Activated CD4-positive, alpha-beta T cell treated with anti-CD3 and anti-CD28 coated beads, Interleukin-2, amount 50 U/mL, for 1 hour (primary cell): ENCODE measurements at places on chromosomes 1 and 21.

GRCh38 chr1:216617081-216617875, 106.0 kb downstream of the ESRRG start:
- DNase-seq, result no peak

DNA sequence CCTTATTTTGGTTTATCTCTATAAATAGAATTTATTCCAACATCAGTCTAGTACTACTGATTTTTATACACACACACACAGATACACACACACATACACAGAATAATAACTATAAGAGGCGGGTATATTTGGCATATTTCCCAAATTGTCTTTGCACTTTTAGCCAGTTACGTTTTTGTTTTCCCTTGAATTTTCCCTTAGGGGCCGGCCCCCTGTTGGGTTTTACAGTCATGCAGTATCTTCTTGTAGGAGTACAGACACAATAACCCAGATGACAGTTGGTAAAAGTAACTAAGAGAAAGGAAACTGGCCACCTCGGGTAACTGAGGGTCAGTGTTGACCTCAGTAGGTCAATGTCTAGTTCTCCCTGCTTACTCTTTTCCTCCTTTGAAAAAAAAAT, 50.9 kb downstream of the DISP1 start:
- DNase-seq, result no peak

GRCh38 chr1:158084747-158085146, 91.3 kb downstream of the KIRREL1 start:
- DNase-seq, result no peak

DNA sequence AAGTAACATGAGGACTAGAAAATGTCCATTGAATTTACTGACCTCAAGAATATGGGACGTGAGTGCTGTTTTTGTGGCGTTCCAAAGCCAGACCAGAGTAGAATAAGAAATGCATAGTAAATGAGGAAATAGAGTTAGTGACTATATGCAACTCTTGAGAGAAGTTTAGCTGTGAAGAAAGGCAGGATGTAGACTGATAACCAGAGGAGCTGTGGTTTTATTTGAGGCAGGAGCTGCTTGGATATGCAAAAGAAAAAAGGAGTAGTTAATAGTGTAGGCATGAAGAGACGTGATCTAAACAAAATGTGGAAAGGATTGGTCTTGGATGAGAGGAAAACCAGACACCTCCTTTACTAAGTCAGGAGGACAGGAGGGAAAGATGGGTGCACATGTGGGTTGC, 28.2 kb downstream of the DNAH14 start:
- DNase-seq, result no peak

DNA sequence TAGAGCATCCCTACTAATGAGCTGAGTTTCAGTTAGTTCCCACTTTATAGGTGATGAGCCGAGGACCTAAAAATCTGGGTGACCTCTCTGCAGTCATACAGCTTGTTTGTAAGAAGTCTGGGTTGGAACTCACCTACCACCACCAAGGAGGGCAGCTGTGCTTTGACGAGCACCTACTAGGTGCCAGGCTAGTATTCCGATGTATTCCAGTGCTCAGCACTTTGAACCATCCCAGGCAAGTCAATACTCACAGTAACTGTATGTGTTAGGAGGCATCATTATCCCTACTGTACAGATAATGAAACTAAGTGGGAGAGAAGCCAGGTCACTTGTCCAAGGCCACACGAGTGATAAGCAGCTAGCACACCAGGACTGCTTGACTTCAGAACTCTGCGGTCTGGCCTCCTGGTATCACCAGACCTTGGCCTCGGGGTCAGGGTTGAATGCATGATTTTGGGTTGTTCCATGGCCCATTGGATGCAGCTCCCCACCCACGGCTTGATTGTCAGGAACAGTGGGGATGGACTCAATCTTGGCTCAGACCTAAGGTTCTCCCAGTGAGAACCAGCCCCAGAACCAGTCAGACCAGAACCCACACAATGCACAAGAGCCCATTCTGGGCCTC, 20.7 kb downstream of the ECE1 start:
- no peak for DNase-seq

- no peak for DNase-seq
Observed at GRCh38 chr1:7004181-7004580, 218.9 kb downstream of the CAMTA1 start.

DNA sequence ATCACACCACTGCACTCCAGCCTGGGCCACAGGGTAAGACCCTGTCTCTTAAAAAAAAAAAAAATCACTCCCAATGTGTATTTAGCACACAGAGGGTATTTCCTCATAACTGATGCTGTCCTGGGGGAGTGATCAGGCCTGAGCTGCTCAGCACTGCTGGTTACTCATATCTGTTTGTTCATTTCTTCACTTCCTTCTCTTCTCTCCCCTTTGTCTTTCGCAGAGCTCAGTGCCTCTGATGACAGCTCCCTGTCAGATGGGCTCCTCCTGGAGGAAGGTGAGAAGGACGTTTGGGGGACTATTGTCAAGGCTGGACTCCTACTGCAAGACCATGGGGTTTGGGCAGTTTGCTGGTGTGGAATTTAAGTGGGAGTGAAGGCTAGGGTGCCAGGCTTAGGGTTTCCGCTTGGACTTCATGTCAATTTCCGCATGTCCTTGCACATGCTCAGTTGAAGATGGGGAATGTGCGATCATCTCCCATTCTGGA, 13.0 kb downstream of the INAVA start:
- DNase-seq, result no peak

- no peak for DNase-seq
Observed at GRCh38 chr21:44618504-44618903, 6.6 kb downstream of the KRTAP10-8 start.

DNA sequence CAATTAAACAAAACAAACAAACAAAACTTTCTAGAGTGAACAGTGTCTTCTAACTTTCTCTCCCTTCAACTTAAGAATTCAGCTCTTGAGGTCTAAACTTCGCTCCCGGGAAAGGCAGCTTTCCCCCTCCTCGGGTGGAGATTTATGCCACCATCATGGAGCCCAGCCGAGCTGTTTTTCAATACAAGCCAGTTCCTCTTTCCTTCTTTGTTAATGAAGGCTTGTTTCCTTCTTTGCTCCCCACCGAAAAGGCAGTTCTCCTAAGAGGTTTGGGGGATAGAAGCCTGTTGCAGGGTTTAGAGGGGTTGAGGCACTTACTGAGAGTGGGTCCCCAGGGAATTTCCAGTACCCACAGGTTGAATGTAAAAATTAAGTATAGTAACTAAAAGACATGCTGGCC, 26.5 kb downstream of the OLIG1 start:
- no peak for DNase-seq

GRCh38 chr1:62198069-62198780, 3.6 kb downstream of the L1TD1 start:
- no peak for DNase-seq

DNA sequence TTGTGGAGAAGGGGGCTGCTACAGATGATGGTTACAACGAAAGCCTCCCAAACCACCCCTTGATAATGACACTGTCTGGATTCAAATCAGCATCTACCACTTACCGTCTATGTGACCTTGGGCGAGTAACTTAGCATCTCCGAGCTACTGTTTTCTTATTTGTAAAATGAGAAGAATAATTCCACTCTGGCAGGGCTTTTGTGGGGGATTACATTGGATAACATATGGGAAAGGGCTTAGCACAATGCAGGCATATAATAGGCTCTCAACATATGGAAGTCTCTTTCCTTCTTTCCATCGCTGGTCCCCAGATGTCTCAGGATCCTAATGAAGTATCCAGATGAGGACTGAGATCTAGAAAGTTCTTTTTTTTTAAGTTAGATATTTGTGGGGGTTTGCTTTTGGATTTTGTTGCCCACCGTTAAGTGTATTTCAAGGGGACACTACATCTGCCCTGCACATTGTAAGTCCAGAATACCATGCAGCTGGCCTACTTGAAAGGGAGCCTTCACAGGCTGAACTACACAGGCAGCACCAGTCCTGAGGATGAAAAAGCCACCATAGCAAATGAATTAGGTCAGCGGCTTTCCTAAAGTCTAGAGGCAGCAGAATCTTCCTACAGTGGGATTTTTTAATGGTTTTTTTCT, 172.2 kb upstream of the IRF2BP2 start:
- no peak for DNase-seq

DNA sequence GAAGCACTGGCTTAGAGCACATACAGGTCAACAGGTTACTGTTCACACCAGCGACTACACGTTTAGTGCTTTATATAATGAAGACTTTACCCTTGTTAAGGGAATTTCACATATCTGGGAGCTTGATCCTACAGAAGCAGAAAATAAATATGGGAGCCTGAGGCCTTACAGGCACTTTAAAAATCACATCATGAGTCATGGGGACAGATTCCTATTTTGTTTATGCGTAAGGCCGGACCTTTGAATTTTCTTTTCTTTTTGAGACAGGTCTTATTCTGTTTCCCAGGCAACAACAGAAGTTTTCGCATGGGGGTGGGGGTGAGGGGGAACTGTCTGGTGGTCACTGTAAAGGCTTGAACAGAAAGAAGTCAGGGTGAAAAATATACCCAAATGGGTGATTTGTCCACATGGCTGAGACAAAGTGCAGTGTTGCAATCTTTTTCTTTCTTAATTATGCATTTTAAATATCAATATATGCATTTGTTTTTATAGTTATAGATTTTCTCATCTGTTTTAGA, 276.7 kb downstream of the KCNH1 start:
- no peak for DNase-seq

- no peak for DNase-seq
Observed at GRCh38 chr1:28123461-28123961, 35.1 kb upstream of the EYA3 start.
